ENCODE measurements at places on chromosomes 6 and 20.

- no peak for DNase-seq
Observed at GRCh38 chr6:166678426-166678825, 51.4 kb upstream of the RPS6KA2 start.

- DNase-seq = no peak
Observed at GRCh38 chr6:136751522-136751956, 40.7 kb downstream of the MAP3K5 start.

DNA sequence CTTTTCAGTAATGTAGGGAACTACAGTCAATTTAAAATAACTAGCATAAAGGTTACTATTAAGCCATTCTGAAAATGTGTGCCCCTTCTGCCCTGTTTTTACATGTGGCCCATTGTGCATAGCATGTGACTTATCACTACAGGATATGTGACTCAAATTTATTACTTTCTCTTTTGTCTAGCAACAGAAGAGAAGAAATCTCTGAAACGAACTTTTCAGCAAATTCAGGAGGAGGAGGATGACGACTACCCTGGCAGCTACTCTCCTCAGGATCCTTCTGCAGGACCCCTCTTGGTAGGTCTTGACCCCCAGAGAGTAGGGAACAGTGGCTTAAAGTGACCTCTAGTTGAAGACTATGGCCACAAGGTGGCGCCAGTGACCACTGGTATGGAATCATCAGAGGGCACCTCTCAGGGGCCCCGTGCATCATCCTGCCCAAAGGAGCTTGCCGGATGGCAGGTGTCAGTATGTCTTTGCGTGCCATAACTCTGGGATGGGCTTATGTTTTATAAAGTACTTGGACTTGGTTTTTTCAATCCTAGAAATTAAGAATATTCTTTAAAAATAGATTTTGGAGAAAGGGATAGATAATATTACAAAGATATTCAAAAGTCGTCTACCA is 23.9 kb downstream of the RPRD1B start:
- peak; percentile 44 for DNase-seq

GRCh38 chr20:51249215-51249614 is 226.3 kb upstream of the KCNG1 start:
- no peak for DNase-seq

- no peak for DNase-seq
Observed at GRCh38 chr6:139879823-139880356, 505.4 kb upstream of the CITED2 start.

GRCh38 chr20:40646361-40646760 is 42.7 kb downstream of the MAFB start:
- no peak for DNase-seq

- no peak for DNase-seq
Observed at GRCh38 chr6:158645064-158646022, 800 bp upstream of the DYNLT1 start.

DNA sequence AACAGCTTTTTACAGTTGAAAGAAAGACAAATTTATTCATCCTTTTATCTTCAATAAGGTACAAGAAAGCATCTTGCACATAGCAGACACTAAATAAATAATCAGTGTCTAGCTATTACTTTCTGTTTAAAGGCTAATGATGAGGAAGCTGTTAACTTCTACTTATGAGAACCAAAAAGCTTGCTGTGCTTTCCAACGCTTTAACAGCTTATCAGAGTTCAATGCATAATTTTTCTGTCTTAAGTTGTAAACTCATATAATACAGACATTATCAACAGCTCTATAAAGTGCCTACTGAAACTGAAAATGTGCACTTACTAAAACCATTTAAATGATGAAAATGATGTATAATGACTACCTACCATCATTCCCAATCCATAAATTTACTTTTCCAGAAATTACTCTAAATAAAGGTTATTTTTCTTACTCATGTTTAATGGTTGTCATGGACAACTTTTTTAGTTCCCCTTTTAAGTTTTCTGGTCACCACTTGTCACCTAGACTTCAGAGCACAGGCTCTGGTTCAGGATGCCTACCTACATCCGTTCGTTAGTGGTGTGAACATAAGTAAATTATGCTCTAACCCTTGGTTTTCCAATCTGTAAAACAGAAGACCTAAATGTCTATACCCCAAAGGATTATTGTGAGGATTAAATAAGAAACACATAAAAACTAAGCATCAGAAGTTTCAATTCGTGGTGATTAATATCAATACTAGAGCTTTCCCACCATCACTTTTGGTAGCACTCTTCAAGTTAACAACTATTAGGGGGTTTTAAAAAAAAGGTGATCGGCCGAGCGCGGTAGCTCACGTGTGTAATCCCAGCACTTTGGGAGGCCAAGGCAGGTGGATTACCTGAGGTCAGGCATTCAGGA is 8.0 kb downstream of the PNISR start:
- no peak for DNase-seq

DNA sequence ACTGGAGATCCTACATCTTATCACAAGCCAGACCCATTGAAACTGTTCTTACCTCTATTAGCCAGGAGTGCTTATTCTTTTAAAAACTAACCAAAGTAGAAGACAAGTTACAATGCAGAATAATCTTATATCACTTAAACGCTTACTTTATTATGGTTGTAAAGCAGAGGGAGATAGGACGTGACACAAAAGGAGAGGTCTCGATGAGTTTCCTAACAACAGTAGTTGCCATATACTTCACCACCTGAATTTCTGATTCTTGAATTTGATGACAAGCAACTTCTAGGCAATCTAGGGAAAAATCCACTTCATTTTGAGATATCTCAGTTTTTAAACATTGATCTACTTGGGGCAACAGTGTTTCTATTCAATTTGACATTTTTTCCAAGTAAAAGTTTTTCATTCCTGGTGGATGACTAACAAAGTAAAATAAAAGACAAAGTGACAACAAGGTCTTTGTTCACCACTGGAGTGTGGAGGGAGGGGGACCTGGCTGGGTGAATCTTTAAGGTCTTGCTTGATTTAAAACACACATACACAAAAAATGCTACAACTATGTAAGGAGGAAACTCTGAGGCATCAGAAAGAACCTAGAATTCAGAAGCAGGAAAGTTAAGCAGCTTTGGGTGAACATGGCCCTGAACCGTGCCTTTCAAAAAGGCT is 110.9 kb downstream of the SMLR1 start:
- no peak for DNase-seq

- no peak for DNase-seq
Observed at GRCh38 chr6:123967905-123968304, 164.2 kb downstream of the NKAIN2 start.

GRCh38 chr6:33390767-33391277 is 801 bp upstream of the KIFC1 start:
- no peak for DNase-seq

DNA sequence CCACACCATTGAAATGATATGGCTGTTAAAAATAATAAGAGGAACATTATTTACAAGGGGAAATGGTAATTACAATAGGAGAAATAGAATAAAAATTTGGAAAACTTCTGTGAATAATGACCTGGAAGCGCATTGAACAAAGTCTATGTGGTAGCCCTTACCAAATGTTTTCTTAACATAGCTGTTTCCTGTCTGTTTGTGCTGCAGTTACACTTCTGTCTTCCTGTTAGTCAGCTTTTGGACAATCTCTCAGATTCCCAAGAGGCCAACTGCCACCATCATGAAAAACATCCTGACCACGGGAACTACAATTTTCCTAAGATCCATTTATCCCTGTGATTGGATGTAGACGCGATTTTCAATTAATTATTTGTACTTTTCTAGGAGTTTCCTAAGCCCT is 754.4 kb upstream of the MARCKS start:
- no peak for DNase-seq

DNA sequence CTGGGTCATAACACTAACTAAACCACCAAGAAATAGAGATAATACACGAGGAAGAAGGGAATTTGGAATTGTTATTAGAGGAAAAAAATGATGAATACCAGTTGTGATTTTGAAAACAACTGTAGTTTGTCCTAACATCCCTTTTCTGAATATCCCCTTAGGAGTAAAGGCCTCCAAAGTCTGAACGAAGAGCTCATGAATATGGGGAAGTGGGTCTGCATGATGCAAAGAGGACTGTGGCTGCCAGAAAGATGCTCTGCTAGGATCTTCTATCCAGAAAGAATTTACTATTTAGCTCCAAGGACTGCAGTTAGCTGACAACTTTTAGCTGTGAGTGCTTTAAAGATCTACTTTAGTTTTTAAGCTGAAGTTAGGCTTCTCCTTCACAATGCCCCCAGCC is 308.8 kb upstream of the HS3ST5 start:
- DNase-seq = no peak

DNA sequence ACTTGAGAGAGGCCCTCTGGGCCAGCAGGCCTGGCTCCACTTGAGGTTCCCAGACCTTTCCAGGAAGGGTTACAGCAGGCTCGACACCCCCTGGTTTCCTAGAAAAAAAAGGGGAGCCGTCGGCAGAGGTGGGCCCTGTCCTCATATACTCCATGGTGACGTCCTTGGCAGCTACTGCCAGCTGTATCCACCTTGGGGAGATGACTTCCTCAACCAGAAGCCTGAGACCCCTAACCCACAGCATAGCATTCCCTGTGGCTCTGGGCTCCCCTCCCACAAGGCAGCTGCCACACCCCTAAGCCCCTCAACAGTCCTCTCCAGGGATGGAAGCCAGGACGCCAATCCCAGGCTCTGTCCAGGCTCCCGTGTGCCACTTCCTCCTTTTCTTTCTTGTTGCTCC is 294.8 kb downstream of the CDC5L start:
- DNase-seq = no peak

GRCh38 chr6:36432151-36432671 is 10.4 kb downstream of the PXT1 start:
- no peak for DNase-seq

DNA sequence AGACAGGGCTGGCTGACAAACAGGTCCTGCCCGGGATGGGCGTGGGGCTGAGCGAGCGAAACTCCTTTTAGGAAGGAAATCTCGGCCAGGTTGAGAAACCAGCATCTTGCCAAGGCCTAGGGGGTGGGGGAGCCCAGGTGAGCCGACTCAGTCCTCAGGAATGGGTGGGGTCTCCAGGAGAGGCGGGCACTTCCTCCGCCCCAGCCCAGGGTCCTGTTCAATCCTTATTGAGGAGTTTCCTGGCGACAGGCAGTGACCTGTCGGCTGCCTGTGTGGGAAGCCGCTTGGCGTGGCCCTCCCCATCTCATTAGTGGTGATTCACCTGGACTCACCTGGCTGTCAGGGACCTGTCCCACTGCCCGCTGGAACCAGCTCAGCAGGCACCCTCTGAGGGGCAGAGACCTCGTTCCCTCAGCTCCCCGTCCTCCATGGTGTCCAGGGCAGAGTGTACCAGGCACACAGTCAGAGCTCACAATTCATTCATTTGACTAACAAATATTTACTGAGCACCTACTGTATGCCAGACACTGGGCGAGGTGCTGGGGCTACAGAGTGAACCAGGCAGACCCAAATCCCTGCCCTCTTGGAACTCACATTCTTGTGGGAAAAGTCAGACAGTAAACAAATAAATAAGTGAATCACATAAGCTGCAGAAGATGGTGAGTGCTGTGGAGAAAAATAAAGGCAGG is 51.1 kb downstream of the FGD2 start:
- no peak for DNase-seq

- no peak for DNase-seq
Observed at GRCh38 chr6:71205336-71205956, 83.2 kb upstream of the OGFRL1 start.

GRCh38 chr20:38196076-38196475 is 31.0 kb upstream of the TGM2 start:
- no peak for DNase-seq
